Vein endothelial cell (primary cell): ENCODE measurements at places on chromosomes 7 and 10. TPM values are rescaled to one million over a fixed set of nuclear protein-coding genes. Genes with fewer than 3 reads are reported as not detected.

The CFAP70 gene
- total RNA-seq: under 0.01 and 0.29 TPM in 2 replicates

The ITIH5 gene
- total RNA-seq: not detected in 2 replicates

The SMKR1 gene
- total RNA-seq: 0.33 TPM in 1 of 2 replicates, not detected in the other

The CPN1 gene
- not detected in 2 replicates for total RNA-seq

The MRM2 gene
- total RNA-seq: 12.4 and 15.5 TPM in 2 replicates

The KCNMA1 gene
- total RNA-seq: 0.19 TPM in 1 of 2 replicates, not detected in the other

The JCAD gene
- 61.4 and 61.6 TPM in 2 replicates for total RNA-seq
